ENCODE measurements at places on chromosomes 13 and 19. TPM values are rescaled to one million over a fixed set of nuclear protein-coding genes. Genes with fewer than 3 reads are reported as not detected.
A peak's percentile ranks its signal among the peaks of the same experiment; 100 is the strongest.

GRCh38 chr19:24078680-24079079 is 8.3 kb upstream of the ZNF254 start:
- DNase-seq, result no peak

DNA sequence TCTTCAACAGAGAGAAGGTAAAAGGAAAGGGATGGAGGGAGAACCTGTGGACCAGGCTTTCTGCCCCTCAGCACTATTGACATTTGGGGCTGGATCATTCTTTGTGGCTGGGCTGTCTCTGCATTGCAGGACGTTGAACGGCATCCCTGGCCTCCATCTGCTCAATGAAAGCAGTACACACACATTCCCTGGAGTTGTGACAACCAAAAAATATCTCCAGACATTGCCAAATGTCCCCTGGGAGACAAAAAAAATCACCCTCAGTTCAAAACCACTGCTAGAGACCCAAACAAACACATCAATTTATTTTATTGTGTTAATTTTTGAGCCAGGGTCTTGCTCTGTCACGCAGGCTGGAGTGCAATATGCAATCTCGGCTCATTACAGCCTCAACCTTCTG is 43.3 kb downstream of the INSR start:
- no peak for DNase-seq

GRCh38 chr13:62450759-62451158 is 1035.1 kb upstream of the PCDH20 start:
- no peak for DNase-seq

GRCh38 chr13:113814435-113814821 is 49.4 kb downstream of the GAS6 start:
- DNase-seq, result no peak

DNA sequence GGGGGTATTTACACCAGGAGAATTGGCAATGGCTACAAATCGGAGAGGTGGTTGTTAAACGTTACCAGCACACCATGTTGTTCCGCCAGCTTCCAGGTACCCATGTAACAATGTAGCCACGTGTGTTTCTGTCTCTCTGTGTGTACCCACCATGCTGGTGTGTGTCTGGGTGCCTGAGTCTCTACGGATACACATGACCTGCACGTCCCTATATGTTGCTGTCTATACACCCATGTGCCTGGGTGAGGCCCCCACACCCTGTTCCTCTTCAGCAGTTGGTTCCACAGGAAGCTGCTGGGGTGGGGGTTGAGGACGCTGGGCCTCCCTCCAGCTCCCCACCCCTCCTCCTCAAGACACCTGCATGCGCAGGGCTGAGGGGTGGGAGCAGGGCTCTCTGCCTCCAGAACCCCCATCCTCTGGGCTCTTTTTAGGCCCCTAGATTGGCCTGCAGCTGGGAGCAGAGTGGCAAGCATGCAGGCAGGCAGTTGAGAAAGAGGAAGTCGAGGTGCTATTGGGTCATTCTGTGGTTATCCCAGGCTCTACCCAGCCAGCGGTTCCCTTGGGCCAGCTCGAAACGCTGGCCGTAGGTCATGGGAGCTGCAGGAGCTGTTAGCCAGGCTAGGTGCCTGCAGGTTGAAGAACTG is at the start of gene ARHGEF18:
ARHGEF18 (plus strand) TSS at position 351 of the 644 bp plus-strand sequence. CDS start 13,954 bp downstream, outside the sequence.
- no peak for DNase-seq

DNA sequence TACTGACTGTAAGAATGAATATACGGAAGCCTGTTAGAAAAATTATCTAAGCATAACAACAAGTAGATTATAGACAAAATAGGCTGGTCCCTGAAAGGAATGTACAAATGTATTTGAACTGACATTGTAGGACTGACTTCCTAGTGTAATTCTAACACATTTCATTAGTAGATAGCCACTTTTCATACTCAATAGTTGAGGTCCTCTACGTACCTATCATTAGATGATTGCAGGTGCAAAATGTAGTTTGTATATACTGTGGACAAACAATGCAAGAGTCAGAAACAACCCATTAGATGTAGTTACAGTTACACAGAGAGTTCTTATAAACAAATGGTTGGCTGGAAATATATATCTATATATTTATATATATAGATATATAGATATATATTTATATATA is 402.3 kb upstream of the SLITRK6 start:
- no peak for DNase-seq

- DNase-seq, result no peak
Measured at GRCh38 chr13:43537124-43537523, 249.6 kb downstream of the ENOX1 start.

GRCh38 chr19:44924243-44924725 is 9.9 kb downstream of the APOC1 start:
- DNase-seq, result no peak

GRCh38 chr13:31242367-31242766 is 42.6 kb downstream of the B3GLCT start:
- DNase-seq, result peak; percentile 36

GRCh38 chr19:55133639-55134444 is 15.2 kb downstream of the TNNT1 start:
- DNase-seq, result no peak

- no peak for DNase-seq
Measured at GRCh38 chr19:19538785-19539166, 711 bp downstream of the CILP2 start.

GRCh38 chr19:46487802-46488445 is 7.7 kb downstream of the PNMA8B start:
- peak; percentile 87 for DNase-seq

GRCh38 chr13:111923439-111923838 is 143.5 kb upstream of the SOX1 start:
- no peak for DNase-seq

GRCh38 chr13:23703246-23703860 is 133.1 kb downstream of the TNFRSF19 start:
- DNase-seq, result no peak

- DNase-seq, result no peak
Measured at GRCh38 chr13:76038920-76039716, 403.0 kb downstream of the LMO7 start.

- no peak for DNase-seq
Measured at GRCh38 chr13:63190742-63191141, 1775.1 kb upstream of the PCDH20 start.

DNA sequence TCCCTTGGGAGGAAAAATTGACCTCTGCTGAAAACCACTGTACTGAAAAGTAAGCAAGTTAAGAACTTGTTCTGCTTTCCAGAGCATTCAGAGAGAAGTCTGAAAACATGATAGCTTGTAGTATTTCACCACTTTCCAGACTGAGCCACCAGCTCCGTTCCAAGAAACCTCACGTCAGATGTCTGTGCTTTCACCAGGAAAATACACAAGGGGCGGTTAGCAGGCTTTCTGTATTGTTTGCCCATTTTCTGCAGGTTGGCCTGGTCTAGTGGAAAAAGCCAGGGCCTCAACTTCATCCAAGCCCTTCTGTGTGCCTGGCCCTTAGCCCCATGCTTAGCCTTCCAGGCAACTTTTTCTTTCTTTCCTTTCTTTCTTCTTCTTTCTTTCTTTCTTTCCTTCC is 36.4 kb downstream of the RXFP2 start:
- DNase-seq, result peak; percentile 84

DNA sequence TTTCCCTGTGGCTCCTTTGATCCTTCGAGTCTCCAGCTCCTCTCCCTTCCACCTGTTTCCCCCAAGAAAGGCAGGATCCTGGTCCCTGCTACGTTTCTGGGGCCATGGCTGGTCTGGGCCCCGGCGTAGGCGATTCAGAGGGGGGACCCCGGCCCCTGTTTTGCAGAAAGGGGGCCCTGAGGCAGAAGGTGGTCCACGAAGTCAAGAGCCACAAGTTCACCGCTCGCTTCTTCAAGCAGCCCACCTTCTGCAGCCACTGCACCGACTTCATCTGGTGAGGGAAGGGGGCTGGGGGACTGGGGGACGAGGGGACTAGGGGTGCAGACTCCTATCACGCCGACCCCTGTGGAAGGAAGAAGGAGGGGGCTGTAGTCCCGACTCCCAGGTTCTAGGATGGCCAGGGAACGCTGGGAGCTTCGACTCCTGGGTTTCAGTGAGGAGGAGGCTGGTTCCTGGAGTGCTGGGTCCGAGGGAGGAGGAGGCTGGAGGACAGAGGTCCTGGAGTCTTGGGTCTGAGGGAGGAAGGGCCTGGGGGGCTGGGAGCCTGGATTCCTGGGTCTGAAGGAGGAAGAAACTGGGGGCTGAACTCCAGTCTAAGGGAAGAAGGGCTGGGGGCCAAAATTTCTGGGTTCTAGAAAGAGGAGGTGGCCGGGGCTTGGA is 524 bp downstream of the PRKCG start:
- no peak for DNase-seq

DNA sequence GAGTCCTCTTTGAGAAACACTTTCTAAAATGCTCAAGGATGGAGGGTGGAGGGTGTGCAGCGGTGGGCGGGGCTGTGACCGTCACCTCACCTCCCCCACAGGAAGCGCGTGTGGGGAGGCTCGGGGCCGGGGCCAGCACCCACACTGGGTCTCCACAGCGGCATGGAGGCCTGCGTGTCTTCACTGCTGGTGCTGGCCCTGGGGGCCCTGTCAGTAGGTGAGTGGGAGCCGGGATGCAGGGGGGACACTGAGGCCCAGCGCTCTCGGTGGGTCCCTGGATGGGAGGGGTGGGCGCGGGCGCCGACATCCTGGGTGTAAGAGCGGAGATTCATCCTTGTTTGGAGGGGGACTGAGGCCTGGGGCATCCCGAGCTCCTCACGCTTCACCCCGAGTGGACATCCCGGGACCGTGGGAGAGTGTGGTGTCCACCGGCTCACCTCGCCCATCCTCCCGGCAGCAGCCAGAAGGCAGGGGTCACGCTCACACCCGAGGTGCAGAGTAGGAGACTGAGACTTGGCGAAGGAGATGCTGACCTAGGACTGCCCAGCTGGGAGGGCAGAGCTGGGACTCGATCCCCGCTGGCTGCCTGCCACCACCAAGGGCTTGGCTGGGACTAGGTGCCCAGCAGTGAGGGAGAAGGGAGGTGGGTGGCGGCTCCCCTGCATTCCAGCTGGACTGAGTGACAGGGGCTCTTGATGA is at the start of gene GZMM:
GZMM (plus strand) TSS at position 144 of the 699 bp plus-strand sequence; CDS start at position 163, 19 bp downstream.
- no peak for DNase-seq

GRCh38 chr13:21124852-21125251 is 51.5 kb downstream of the SKA3 start:
- no peak for DNase-seq

DNA sequence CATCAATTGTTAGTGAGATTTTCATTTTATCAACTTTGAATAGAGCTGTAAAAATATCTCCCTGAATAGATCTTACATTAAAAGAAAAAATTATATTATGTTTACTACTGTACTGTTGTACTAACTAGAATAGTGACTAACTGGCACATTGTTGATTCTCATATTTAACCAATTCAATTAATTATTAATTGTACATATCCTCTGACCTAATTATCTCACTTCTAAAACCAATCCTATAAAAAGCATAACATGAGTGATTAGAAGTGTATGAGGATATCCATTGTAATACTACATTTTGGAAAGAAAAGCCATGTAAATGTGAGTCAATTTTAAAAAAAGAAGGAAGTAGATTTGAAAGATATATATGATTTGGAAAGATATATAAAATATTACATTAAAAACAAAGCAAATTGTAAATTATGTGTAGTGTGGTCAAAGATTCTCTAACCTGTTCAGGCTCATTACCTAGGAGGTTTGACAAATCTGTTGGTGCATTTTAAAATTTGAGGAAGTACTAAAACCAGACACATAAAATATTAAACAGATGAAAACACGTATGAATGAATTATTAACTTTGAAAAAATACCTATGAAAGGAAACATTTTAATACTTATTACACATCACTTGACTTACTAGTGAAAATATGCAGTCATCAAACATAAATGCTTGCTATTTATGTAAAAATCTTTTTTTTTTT is 829.8 kb upstream of the SLC10A2 start:
- no peak for DNase-seq

DNA sequence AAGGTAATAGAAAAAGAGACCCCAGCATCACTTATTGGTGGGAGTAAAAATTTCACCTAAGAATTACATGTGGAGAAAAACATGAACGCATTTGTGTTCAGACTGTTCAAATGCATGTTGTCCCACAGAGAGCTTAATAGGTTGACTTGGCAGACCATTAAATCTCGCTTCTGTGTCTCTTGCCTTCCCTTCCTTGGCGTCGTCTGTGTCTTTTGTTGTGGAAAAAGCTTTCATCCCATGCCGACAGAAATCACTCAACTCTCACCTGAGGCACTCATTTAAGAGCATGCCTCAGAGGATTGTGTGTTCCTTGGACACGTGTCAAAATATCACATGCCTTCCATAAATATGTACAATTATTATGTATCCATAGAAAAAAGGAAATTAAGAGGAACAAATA is 24.4 kb upstream of the CACNA1A start:
- DNase-seq, result no peak

The SERPINE3 gene
- polyA plus RNA-seq, result not detected

The RAD23A gene
- polyA plus RNA-seq, result 170 TPM

The TMEM238 gene
- polyA plus RNA-seq, result not detected

The AMH gene
- 7.8 TPM for polyA plus RNA-seq

The SLC5A5 gene
- polyA plus RNA-seq, result 0.06 TPM

The NDFIP2 gene
- 45.3 TPM for polyA plus RNA-seq

The ZNF816 gene
- 9.9 TPM for polyA plus RNA-seq

The AZU1 gene
- 1.1 TPM for polyA plus RNA-seq

The PODNL1 gene
- 0.27 TPM for polyA plus RNA-seq

The SYCN gene
- polyA plus RNA-seq, result not detected

The PLVAP gene
- polyA plus RNA-seq, result 33.3 TPM
